ENCODE measurements at places on chromosomes 3 and 15.

GRCh38 chr3:194852345-194852744 is 166.7 kb downstream of the FAM43A start:
- no peak for DNase-seq

GRCh38 chr3:114427285-114428043 is 133.6 kb downstream of the TIGIT start:
- no peak for DNase-seq

GRCh38 chr3:124325248-124325647 is 333.3 kb upstream of the ROPN1 start:
- no peak for DNase-seq

DNA sequence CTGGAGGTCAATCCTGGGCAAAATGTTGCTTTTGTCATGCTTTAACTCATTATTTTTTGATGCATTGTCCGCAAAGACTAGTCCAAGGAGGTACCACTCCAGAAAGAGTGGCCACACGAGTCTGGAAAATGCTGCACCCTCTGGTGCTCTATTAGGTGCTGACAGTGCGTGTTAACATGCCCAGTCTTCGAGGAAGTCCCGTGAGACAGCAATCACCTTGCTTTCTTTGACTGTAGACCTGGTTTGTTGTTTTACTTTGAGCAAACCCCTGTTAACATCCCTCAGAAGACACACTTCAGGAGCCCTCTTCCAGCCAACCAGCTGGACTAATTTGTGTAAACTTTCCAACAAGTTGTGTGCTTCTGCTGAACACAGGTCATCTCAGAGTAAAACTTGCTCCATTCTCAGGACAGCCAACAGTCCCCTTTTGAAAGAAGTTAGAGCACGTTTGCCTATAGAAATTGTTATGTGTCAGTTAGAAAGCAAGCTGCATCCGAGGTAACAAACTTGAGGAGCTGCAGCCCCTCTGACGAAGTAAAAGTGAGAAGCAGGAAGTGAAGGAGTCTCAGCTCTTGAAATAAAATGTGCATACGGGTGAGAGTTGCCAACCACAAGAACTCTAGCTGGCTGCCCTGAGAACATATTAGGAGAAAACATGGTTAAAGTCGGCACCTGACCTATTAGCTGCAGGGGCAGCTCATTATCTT is 205.0 kb downstream of the LPP start:
- DNase-seq, result no peak

- DNase-seq, result no peak
Observed at GRCh38 chr3:24387000-24387399, 107.7 kb downstream of the THRB start.

- DNase-seq, result no peak
Observed at GRCh38 chr15:72382146-72382545, 6.3 kb upstream of the HEXA start.

GRCh38 chr3:123652342-123652984 is 67.6 kb upstream of the HACD2 start:
- DNase-seq, result no peak

- DNase-seq, result no peak
Observed at GRCh38 chr3:190362258-190362657, 25.7 kb upstream of the CLDN16 start.

- DNase-seq, result no peak
Observed at GRCh38 chr3:8532251-8532871, 30.7 kb downstream of the LMCD1 start.

- DNase-seq, result no peak
Observed at GRCh38 chr3:187590861-187591576, 79.2 kb downstream of the SST start.

DNA sequence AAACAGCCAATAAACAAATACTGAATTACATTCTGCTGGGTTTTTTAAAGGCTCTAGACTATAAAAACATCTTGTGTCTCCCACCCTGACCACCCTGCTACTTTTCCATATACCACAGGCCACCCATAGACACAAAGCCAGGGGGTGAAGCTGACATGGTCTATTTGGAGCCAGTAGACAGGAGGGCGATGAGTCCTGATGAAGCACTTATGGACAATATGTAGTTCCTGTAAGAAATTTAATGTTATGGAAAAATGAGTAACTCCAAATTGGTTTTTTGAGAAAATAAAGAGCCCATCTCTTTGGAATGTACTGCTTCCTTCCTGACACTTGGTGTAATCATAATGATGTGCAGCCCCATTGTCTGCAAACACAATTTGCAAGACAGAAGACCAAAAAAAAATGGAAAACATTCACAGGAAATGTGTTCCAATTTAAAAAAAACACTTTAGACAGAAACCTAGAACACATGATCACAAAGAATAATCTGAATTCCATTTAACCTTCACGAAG is 11.8 kb downstream of the SSR3 start:
- DNase-seq, result no peak

DNA sequence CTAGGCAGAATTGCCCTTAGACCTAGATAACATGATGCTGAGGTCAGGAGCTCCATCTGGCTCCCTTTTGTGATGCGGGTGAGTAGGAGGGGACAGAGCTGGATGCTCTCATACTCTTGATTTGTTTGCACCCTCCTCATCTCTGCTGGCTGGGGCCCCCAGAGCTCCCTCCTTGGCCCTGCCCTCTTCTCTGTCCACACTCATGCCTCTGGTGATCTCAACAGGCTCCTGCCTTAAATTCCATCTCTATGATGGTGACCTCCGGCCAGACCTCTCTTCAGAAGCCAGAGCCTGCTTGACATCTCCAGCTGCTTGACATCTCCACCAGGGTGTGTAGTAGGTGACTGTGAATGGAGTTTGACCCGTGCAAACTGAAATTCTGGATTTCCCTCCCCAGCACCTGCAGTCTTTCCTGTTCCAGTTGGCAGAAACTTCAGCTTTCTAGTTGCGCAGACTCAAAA is 4.3 kb upstream of the FGD5 start:
- DNase-seq, result no peak

- no peak for DNase-seq
Observed at GRCh38 chr3:4985330-4986174, 6.3 kb downstream of the BHLHE40 start.

DNA sequence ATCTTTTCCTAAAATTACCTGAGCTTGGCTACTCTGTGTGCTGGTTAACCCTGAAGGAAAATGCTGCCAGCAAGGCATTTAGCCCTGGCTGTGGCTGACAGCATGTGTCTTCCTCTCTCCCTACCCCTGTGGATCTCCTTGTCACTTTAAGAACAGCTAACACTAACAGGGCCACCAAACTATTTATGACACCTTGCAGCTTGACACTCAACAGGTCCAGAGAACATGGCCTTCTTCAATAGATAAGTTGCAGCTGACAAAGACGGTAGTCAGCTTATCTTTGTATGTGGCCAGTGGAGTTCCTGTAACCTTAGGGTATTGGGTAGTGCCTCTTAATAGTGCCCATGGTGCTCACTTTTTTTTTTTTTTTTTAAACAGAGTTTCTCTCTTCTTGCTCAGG is 32.0 kb upstream of the COPB2 start:
- no peak for DNase-seq
